ENCODE measurements at places on chromosomes 3 and 15.

GRCh38 chr3:10978956-10979355, 13.6 kb upstream of the SLC6A1 start:
- DNase-seq, result no peak

DNA sequence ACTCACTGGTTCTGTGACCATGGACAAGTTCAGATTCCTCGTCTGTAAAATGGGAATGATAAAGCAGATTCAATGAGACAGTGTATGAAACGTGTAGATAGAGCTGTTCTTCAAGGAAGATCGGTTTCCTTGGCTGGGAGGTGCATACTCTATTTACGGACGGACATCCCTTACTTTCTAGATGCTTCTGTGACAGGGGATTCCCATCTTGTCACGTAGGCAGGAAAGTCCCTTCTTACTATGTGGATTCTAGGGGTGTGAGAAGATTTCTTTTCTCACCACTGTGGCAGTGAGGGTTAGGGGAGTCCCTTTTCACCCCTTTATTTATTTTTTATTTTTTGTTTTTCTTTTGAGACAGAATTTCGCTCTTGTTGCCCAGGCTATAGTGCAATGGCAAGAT, 180.9 kb upstream of the TBL1XR1 start:
- no peak for DNase-seq

DNA sequence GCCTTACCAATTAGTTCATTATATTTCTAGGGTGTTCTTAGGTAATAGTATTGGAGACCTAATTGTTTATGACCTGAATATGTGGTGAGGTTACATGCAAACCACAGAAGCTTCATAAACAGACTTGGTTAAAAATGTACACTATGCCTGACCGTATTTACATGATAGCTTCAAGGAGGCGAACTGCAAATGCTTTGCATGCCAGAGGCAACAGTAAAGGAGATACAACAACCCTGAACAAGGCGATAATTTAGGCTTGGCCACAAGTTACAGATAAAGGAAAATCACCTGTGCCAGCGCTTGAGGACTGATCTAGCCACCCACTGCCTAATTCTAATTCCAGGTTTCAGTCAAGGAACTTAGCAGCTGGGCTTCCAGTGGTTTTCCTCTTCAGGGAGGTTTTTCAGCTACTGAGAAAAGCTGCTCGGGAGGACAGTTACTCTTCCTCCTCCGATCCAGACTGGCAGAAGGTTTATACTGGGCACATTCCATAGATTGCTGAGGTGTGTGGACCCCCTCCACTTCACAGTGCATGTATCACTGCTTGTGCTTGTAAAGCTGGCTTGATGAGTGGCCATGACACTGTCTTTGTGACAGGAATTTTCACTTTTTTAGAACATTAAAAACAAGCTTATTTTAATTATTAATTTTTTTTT, 95.6 kb downstream of the DHX36 start:
- DNase-seq, result no peak

- no peak for DNase-seq
Observed at GRCh38 chr15:28260722-28261121, 61.3 kb downstream of the HERC2 start.

DNA sequence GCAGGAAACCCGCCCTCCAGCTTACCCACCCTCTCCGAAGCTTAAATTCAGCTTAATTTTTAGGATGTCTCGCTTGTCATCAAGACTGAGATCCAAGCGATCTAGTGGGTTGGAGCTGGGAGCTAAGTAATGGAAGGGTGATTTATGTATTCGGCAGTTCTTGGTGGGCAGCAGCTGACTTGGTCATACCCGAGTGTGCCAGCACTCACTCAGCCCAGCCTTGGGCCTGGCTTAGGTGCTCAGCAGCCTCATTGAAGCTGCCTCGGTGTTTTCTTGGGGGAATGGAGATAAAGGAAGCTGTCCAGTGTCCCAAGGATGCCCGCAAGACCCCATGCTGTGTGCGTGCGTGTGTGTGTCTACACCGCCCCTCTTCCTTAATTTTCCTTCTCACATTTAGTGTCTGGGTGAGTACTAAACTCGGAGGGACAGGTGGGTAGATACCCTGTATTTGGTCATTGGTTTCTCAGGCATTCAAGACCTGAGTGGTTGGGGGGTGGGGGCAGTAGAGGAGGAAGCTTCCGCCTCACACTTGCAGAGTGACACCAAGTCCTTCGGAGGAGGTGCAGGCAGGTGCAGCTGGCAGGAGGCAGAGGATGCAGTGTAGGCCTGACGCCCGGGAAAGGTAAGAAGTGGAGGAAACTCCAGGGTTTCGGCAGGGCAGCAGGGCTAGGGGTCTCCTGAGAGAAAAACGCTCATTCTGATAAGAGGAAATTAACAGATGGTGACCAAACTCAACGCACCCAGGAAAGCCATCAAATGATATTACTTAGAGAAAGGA, 92.8 kb downstream of the PCSK6 start:
- DNase-seq, result no peak

DNA sequence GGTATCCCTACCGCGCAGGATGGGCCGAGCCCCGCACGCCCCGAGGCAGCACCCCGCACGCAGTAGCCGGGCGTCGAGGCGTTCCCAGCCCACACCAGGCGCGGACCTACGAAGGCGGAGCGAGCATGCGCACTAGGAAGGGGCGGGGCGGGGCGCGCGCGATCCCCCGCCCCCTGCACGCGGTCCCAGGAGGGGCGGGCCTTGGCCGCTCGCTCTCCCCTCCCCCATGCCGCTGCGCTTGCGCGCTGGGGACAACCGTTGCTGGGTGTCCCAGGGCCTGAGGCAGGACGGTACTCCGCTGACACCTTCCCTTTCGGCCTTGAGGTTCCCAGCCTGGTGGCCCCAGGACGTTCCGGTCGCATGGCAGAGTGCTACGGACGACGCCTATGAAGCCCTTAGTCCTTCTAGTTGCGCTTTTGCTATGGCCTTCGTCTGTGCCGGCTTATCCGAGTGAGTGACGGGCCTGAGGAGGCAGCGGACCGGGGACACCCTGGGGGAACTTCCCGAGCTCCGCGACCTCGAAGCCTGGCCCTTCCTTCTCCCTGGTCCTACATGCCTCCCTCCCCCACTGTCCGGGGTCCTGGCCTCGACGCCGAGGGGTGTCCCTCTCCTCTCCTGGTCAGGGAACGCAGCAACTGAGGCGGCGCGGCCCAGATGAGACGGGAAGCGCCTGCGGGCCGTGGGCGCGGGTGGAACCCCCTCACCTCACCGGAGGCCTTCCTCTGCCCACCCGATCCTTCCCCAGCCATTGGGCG, at the start of gene SPESP1:
Gene SPESP1 (plus strand): TSS at position 258 of the 755 bp plus-strand sequence. CDS start 129 bp downstream, at position 387.
- DNase-seq, result peak; percentile 6

DNA sequence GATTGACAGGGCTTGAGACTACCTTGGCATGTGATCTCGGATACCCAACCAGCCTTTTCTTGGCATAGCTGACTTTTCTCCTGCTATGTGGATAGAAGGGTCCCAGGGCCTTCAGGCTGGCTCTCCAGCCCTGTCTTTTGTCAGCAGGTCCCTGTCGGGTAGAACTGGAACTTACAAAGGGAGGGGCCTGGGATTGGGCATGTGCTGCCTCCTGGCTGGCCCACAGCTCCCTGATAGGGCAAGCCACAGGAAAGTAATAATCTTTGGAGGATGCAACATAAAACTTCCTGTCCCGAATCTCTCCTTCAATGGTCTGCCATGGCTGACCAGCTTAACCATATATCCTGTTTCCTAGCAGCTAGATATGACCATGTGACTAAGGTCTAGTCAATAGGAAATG, 89.1 kb downstream of the ABHD5 start:
- DNase-seq, result no peak

DNA sequence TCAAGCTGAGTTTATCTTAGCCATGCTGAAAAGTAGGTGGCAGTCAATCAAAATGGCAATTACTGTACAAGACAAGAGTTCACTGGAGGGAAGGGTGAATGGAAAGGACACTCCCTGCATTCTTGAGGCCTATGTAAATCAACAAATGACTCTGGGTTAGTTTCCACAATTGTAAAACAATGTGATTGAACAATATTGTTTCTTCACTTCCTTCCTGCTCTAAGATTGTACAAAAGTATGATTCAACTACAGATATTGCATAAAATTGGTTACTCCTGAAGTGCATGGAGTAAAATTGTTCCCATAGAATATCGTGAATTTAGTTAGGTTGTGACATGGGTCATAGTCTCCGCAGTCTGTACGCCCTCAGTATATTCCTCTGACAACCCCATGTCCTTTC, 277.6 kb downstream of the LPP start:
- no peak for DNase-seq

GRCh38 chr3:10985181-10985580, 7.4 kb upstream of the SLC6A1 start:
- DNase-seq, result no peak

DNA sequence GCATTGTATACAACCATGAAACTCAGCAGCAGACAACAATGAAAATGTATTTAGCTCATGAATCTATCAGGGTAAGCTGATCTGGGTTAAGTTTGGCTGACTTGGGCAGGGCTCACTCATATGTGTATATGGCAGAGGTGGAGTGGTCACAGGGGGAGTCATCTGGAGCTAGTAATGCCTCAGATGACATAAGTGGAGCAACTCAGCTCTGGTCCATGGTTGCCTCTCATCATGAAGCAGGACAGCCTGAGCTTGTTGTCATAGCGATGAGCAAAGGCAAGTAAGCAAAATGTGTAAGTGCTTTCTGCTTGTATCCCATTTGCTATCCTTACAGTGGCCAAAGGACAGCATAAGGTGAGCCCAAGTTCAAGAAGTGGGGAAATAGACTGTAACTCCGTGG, 64.5 kb downstream of the ALCAM start:
- DNase-seq, result no peak

DNA sequence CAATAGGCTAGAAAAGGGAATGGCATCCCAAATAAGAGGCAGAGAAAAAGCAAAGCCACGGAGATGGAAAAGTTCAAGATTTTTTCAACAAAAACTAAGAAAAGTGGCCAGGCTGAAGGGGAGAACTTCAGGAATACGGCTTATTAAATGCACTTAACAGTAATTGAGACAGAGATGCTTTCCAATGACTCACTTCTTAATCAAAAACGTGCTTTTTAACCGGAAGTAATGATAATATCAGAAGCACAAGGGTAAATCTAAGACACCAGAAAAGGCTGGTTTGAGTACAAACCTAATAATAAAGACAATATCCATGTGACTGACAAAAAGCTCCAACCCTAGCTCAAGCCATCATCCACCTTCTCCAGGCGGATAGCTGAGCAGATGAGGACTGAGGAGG, 24.8 kb upstream of the ACTC1 start:
- no peak for DNase-seq

DNA sequence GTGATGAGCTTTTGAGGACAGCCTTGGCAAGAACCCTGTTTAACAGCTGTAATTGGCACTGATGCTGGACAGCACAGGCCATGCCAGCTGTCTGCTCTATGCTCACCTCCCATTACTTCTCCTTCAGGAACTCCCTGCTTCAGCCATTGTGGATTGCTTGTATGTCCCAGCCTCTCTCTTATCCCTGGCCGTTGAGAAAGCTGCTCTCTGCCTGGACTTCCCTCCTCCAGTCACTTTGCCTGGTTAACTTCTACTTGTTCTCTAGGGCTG, 444.5 kb downstream of the EPHB1 start:
- no peak for DNase-seq

GRCh38 chr3:65436580-65436979, 602.1 kb downstream of the MAGI1 start:
- DNase-seq, result no peak

GRCh38 chr3:16520970-16521881, 7.7 kb upstream of the RFTN1 start:
- DNase-seq, result peak; percentile 35

GRCh38 chr15:72058585-72058984, 59.4 kb downstream of the MYO9A start:
- no peak for DNase-seq

DNA sequence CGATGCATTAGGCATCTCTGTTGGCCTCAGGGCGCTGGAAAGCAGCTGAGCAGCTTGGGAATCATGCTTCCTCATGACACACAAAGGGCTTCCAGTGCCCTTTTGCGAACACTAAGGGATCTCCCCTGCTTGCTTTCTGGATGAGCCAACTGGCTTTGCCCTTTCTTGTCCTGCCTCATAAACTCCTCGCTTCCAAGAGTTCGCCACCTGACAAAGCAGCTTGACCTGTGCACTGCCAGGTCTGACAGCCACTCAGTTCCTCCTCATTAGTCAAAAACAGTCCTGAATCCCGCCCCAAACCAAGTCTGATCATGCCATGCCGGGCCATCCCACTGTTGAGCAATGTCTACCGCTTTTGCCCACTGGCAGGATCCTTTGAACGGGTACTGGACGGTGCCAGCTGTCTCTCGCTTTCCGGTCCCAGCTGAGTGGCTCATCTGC, 265.4 kb upstream of the LYSMD4 start:
- DNase-seq, result no peak

DNA sequence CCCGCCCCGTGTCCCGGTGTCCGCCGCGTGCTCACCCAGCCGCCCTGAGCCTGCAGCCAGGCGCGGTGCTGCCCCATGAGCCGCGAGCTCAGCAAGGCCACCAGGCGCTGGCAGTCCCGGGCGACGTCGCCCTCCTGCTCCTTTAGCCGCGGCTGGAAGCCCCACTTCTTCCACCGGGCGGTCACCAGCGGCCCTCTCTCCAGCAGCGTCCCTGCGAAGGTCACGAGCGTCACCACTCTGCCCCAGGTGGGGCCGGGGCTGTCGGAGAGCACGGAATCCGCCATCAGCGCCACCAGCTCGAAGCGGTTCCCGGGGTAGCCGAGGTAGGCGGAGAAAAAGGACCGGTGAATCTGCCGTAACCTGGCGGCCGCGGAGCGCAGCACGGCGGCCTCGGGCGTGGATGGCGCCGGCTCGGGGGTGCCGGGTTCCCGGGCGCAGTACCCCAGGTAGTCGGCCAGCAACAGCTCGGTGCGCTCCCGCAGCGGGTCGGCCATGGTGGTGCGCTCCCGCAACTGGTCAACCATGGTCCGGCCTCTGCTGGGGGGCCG, 298 bp downstream of the BCL2L10 start:
- peak; percentile 6 for DNase-seq

- DNase-seq, result no peak
Observed at GRCh38 chr3:173748105-173748504, 350.6 kb downstream of the NLGN1 start.

DNA sequence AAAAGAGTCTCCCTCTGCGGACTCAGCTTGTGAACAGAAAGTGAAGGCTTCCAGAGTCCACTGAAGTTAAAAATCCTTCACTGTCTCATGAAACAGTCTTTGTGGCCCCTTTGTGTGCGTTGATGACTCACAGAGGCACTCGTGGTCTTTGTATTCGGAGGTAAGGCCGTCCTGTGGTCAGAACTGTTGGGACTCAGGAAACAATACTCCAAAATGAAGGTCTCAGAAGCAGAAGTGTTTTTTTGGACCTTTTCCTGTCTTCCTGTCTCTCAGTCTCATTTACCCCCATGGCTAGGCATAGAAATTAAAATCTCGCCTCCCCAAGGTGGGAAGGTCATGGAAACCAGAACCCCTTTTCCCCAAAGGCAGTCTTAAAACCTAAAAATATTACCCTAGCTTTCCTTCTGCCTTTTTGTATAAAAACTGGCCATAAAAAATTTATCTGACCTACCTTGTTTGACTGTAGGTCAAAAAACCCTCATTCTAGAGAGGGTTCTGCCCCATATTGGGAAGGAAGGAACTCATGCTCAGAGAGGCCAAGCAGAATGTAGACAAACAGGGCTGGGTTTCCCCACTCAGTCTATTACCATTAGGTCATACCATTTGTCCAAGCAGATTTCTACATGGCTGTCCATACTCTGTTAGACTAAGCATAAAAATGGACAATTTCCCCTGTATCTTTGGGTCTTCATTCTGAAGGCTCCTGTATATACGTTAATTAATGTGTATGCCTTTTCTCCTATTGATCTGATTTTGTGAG, 19.1 kb upstream of the EPB42 start:
- DNase-seq, result no peak

Measured in CD4-positive, CD25-positive, alpha-beta regulatory T cell (primary cell).